ENCODE measurements at places on chromosomes 16 and 17.

DNA sequence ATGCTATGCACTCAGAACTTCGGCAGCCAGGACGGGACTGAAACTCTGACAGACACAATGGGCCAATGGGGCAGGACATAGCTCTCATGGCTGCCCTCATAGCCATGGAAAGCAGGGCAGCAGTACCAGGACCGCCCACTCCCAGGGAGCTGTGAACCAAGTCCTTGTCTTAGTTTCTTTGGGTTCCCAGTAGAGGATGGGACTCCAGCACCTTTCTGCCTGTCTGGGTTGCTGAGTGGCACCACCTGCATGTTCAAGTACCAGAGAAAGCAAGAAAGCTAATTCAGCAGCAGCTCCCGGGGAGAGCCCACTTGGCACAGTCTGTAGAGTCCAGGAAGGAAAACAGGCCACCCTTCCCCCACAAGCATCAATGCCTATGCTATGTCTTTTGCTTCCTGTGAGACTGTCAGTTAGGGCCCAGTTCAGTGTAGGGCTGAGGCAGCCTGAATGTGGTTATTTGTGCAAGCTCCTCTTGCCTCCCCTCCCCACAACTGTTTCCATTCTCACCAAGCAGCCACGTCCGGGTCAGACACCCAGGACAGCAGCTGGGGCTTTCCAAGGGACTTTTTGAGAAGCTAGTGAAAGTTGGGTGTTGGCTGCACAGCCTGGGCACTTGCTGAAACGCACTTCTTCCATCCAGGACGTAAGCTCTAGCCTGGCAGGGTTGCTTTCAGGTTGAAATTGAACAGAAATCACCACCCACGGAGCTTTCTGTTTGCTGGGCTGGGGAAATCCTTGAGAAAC lies 7.8 kb downstream of the SUPT4H1 start:
- no peak for DNase-seq

DNA sequence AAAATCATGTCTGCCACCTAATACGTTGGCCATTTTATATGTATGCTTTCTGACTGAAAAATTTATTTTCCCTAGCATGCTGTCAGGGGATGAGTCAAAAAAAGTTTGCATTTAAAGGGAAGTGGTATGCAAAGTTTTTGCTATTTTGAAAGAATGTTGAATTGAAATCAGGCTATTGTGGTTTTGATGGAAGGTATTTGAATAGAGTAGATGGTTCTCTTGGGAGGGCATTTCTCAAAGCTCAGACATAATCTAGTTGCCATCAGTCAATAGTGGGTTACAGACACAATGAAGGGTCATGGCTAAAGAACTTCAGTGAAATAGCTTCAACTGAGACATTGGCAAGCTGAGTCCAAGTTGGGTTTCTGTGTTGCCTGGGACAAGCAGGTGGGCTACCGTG lies 102.4 kb downstream of the MAP2K6 start:
- no peak for DNase-seq

GRCh38 chr17:52837492-52837891 lies 679.0 kb upstream of the CA10 start:
- DNase-seq = no peak

GRCh38 chr17:28182559-28182958 lies 136.4 kb upstream of the TMEM97 start:
- no peak for DNase-seq

GRCh38 chr16:86231996-86232350 lies 278.4 kb upstream of the FOXF1 start:
- no peak for DNase-seq

DNA sequence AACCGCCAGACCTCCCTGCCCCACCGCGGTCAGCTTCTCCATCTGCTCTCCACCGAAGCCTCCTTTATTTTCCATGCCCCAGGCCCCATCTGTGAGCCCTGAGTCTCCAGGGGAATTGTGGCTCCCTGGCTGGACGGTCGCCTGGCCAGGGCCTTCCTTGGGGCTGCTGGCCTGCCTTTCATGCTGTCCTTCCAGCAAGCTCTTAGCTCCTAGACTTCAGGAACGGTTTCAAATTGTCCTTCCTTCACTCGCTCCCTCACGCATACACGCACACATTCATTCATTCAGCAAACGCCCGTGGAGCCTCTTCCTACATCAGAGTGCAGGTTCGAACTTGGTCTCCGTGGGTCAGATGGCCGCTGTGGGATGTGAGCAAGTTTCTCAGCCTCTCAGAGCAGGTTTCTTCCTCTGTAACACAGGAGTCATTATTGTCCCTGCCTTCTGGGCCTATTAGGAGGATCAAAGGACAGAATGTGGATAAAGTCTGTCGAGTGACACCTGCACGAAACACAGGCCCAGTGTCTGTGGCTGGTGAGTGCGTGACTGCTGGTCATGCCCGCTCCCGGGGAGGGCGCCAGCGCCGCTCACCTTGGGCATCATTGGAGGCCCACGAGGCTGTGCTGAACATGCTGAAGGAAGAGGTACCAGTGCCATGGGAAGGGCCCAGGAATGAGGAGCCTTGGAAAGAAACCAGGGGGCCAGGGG lies 18.7 kb upstream of the GSE1 start:
- DNase-seq = no peak

DNA sequence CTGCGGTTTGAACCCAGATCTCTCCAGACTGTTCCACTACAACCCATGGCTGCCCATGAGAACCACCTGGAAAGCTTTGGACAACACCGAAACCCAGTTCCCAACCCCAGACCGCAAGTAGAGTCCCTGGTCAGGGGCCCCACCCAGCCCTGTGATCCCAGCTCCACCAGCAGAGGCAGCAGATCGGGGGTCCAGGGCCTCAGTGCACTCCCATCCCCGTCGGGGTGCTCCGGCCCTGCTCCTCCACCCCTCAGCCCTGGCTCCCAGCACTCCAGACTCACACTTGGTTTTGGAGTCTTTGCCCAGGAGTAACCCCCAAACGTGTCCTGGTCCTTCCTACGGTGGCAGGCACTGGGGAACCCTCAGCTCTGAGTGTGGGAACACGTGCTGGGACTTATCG lies 20.7 kb upstream of the OSGIN1 start:
- no peak for DNase-seq

- DNase-seq = no peak
Measured at GRCh38 chr17:49577963-49578362, 2.3 kb downstream of the NXPH3 start.
